H4 (cell line): ENCODE measurements at places on chromosomes 4 and X. TPM values are rescaled to one million over a fixed set of nuclear protein-coding genes. Genes with fewer than 3 reads are reported as not detected.

The FAM9B gene
- not detected in 2 replicates for total RNA-seq

The GPR34 gene
- total RNA-seq = not detected in 2 replicates

The CABS1 gene
- not detected in 2 replicates for total RNA-seq

The CITED1 gene
- 0.33 and 1.1 TPM in 2 replicates for total RNA-seq
